ENCODE measurements at places on chromosomes 11 and 22.

DNA sequence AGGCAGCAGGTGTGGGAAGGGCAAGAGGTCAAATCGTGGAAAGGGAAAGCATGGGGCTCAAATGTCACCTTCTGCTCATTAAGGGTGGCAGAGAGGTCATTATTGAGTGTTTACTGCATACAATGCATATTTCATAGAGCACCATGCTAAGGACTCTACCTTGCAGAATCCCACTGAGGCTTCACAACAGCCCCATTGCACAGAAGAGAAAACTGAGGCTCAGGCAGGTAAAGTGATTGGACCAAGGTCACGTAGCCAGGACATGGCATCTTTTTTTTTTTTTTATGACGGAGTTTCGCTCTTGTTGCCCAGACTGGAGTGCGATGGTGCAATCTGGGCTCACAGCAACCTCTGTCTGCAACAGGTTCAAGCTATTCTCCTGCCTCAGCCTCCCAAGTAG lies 7.8 kb downstream of the FLRT1 start:
- DNase-seq = no peak

GRCh38 chr11:67344264-67344663 lies 9.1 kb downstream of the POLD4 start:
- no peak for DNase-seq

DNA sequence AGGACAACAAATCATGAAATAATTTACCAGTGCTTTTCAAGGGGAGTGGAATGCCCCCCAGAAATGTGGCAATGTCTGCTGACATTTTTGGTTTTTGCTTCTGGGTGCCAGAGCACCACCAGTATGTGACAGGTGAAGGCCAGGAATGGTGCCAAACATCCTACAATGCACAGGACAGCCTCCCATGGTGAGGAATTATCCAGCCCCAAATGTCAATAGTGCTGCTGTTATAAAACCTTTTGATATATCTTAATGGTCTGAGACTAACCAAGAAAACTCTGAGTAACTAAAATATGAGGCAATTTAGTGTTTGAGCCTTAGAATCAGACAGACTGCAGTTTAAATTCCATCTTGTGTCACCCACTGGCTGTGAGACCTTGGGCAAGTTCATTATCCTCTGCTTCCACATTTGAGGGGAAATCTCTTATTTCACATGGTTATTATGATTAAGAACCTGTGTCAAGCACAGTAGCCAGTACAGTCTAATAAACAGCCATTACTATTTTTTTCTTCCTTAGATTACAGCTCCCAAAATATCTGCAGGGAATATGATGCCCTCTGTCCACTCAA lies 69.5 kb downstream of the AMBRA1 start:
- DNase-seq = no peak

DNA sequence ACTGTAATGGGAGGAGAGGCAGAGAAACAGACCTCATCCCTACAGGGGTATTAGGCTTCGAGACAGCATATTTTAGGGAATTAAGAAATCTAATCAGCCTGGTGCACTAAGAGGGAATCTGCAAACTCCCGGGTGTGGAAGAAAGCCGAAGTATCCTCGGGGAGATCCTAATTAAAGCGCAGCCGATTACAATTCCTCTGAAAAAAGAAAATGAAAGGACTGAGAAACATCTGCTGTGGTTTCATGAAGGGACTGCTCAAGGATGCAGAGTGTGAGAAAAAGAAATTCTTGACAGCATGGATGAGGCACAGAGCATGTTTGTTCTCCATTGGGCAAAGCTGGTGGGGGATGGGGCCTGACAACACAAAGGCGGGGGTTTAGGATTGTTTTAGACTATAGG lies 290.0 kb upstream of the LARGE1 start:
- no peak for DNase-seq

DNA sequence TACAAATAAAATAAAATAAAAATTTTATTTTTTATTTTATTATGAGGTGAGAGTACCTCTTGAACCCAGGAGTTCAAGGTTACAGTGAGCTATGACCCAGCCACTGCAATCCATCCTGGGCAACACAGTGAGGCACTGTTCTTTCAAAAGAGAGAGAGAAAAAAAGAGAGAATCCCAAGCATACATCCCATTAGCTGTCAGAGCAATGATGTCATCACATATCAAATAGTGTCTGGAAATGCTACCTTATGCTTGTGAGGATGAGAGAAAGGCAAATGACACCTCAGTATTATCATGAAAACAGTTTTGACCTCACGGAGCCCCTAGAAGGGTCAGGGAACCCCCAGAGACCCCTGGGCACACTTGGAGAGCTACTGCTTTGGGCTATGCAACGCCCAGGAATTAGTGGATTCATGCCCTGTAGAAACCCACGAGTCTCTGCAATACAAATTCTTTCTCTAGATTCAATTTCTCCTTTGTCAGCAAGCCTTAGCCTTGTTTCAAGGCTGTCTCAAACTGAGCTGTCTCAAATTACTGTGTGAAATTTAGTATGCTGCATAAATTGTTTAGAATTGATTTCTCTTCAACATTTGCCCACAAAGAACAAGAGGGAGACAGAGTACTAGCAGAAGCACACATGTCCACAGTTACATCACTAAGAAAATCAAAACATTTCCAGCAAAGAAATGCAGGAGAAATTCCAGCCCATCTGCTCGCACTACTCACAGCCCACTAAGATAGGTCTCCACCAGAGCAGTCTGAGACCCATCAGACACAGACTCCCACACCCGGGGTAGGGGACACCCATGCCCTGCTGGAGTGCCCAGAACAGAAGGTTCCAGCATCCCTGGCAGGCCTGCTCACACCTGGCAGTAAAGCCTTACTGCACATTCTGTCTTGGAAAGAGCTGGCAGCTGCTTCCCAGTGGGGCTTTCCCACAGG lies 18.1 kb downstream of the DGCR2 start:
- DNase-seq = no peak

DNA sequence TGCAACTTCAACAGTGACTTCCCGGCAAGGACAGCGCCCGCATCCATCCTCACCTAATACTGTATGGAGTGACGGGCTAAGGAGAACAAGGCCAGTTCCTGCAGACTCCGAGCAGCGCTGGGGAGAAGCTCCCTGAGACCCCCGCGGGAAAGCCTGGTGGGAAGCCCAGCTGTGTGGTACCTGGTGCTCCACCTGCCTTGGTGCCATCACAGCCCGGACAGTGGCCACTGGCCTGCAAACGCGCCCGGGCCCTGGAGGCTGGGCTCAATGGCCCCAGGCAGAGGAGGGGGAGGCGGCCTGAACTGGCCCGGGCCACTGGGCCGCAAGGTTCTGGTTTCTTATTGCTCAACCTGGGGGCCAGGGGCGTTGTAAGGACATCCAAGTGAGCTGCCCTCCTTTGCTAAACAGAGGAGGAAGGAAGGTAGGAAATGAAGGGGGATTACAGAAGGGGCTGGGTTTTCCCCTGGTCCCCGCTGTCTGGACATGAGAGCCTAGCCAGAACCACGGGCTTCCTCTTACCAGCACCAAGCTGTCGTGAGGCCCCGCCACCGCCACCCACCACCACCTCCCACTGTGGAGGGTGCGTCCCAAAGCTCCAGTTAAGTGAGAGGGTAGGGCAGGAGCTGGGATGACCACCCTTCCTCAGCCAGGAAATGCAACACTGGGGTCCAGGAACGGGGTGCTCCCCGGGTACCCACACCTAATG lies 8.5 kb upstream of the CDC42BPG start:
- no peak for DNase-seq

DNA sequence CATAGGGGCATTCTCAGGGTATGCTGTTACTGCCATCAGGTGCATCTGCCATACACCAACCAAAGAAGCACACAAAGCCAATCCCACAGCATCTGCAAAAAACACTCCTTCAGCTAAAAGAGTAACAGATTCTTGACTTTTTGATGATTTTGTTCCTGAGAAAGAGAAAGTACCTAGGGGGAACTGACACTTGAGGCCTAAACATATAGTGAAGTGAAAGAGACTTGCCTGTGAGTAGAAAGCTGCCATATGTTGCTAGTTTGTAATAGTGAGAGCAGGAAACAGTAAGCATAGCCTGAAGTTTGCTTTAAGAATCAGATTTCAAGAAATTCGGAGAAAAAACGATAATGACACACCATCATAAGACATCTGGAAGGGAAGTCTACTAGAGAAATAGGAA lies 97.9 kb upstream of the CTSC start:
- DNase-seq = no peak

- DNase-seq = no peak
Measured at GRCh38 chr22:28506150-28506535, 173.5 kb downstream of the TTC28 start.
